ENCODE measurements at places on chromosomes 6 and 20.

DNA sequence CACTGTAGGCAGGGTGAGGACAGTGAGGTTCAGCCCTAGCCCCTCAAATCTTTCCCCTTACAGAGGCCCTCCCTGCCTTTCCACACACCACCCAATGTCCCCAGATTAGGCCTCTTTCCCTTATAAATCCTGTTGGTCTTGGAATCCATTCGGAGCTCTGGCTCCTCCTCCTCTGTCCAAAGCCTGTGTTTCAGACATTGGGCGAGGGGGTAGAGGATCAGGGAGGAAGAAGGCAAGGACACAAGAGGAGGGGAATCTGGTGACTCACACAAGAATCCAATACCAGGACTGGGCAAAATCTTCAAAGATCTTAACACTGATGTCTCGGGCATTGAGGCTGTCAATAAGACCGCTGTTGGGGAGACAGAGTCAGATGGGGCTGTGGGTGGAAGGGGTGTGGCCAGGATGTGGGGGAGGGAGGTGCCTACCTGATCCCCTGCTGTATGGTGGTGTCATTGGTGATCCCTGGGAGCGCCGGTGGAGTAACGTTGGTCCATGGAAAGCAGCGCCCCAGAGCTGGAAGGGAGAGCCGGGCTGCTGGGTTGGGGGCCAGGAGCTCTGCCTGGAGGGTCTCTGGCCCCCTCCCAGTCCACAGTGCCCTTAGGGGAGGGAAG, 7.6 kb downstream of the SLC44A4 start:
- no peak for DNase-seq

DNA sequence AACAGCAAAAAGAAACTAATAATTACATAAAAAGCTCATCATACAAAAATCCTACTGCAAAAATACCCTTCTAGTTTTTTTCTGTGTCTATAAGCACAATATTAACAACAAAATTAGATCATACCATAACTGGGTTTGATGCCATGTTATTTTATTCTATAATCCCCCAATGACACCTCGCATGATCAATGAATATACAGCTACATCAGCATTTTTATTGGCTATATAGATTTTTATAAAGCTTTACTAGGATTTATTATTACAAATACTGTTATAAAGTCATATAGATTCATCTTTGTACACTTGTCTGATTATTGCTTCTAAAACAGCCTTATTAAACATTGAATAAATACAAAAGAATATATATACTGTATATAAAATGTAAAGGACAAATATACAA, 45.1 kb upstream of the GLP1R start:
- DNase-seq: no peak

GRCh38 chr6:131045139-131045538, 17.9 kb downstream of the EPB41L2 start:
- no peak for DNase-seq

- no peak for DNase-seq
These were observed 470.5 kb upstream of the JAG1 start for GRCh38 chr20:11144114-11144950.

GRCh38 chr6:16421462-16421960, 183.1 kb downstream of the GMPR start:
- no peak for DNase-seq

DNA sequence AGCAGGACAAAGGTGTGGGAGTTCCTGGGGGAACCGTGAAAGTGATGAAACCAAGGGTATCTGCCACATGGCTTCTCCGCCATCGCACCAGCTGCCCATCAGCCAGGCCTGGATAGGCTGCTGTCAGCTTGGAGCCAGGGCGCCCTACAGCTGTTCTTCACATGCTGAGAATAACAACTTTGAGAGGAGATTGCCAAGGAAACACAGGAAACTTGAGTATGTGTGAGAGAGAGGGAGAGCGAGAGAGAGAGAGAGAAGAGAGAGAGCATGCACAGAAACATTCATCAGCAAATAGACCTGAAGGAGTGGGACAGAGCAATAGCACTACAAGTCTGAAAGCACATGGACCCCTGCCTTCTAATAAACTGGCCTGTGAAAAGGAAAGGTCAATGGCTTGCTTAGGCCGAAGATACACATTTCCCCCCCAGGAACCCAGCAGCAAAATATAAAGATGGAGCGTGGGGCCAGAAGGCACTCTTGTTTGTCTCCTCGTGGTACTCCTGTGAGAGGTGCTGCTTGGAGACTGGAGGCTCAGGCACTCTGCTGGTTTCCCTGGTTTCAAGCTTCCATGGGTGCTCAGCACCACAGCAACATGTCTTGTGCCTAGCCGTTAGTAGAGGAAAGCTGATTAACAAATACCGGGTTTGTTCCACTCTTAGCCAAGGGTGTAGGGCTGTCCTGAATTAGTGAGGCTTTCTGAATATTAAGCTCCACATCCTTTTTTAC, 53.0 kb downstream of the SNAP25 start:
- DNase-seq: no peak

DNA sequence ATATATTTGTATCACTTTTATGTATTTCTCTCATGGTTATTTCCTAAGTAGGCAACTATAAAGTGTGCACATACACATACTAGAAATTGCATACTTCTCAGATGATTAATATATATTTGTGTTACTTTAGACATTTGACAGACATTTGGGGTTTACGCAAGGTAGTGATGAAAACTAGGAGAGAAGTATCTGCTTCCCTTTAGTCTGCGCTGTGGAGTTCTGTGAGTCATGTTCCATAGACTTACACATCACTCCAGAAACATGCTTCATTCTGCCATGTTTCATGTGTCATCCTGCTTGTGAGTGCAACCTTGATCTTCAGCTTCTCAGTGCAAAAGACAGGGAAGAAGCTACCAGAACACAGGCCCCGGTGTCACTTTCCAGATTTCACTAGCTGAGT, 200.7 kb upstream of the BMP2 start:
- no peak for DNase-seq
